ENCODE measurements at places on chromosomes 13 and 19.

GRCh38 chr13:74910415-74910814 is 571.6 kb downstream of the TBC1D4 start:
- DNase-seq: no peak

- DNase-seq: no peak
Observed at GRCh38 chr13:77339408-77339807, 12.5 kb upstream of the MYCBP2 start.

- peak; percentile 74 for DNase-seq
Observed at GRCh38 chr19:40284501-40285352, at the start of gene AKT2. TSS of gene AKT2 (minus strand) at chr19:40285345. CDS start at chr19:40265267, 20,078 bp downstream.

GRCh38 chr13:23129331-23129730 is 51.4 kb upstream of the SGCG start:
- DNase-seq: no peak

- DNase-seq: no peak
Observed at GRCh38 chr13:44199627-44200207, 173.9 kb upstream of the SERP2 start.

- no peak for DNase-seq
Observed at GRCh38 chr19:14558370-14559066, 13.3 kb downstream of the NDUFB7 start.

GRCh38 chr19:41887711-41888382 is 4.9 kb downstream of the ARHGEF1 start:
- no peak for DNase-seq

- DNase-seq: peak; percentile 52
Observed at GRCh38 chr13:94464771-94465170, 14.7 kb downstream of the DCT start.

DNA sequence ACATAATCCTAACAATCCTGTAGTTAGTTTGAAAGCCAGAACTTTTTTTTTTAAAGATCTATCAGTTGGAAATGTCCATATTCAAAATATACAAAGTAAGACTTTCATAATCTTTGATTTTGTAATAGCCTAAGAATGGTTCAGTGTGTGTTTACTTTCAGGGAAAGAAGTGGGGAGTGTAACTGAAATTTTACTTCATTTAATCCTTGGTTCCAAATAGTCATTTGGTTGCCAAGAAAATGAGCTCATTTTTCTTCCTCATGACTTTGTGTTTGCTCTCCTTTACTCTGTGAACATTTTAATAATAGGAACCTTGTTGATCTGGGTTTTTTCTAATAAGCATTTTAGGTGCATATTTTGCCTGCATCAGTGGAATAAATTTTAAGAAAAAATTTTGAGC is 278.8 kb downstream of the SLITRK6 start:
- DNase-seq: no peak

- DNase-seq: peak; percentile 73
Observed at GRCh38 chr19:18340990-18341868, 831 bp downstream of the PGPEP1 start.

DNA sequence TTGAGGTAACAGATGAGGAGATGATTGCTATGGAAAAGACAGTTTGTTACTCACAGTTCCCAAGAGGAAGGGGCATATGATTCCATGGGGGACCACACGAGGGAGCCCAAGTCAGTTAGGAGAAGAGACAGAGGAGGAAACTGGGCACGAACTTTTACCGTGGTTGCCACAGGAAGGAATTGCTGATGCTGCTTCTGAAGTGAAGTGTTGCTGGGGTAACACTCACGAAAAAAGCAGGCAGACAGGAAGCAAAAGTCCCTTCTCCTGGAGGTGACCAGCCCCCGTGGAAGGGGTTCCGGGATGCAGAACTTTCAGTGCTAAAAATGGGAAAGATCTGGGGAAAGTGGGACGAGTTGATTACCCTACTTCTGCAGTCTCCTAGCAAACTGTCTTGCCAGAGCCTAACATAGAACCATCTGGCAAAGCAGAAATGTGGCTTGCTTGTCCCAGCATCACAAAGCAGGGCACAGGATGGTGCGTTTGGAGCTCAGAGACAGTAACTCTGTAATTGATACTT is 35.4 kb upstream of the MAP3K10 start:
- DNase-seq: peak; percentile 67

DNA sequence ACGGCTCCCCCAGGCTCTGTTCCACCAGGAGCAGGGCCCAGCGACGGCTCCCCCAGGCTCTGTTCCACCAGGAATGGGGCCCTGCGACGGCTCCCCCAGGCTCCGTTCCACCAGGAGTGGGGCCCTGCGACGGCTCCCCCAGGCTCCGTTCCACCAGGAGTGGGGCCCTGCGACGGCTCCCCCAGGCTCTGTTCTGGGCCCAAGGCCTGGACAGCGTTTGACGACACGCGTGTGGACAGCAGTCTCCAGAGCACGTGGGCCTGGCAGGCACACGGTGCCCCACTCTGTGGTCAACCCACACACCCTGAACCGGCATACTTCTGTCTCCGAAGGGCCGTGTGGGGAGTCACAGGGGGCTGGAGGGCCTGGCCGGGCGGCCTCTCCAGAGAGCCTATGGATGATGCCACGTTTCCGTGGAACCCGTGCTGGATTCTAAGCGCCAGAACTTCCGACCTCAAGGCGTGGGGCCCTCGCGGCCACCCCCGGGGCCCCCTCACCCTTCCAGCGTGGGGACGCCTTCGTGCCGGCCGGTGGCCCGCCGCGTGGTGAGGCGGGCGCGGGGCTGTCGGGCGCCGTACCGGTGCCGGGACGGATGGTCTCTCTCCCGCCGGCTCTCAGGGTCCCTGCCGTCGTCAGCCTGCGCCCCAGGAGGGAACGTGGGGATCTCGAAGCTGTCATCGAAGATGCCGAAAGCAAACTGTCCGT is 11.6 kb downstream of the FGF22 start:
- no peak for DNase-seq

GRCh38 chr19:9848060-9848459 is 12.9 kb downstream of the PIN1 start:
- peak; percentile 51 for DNase-seq

DNA sequence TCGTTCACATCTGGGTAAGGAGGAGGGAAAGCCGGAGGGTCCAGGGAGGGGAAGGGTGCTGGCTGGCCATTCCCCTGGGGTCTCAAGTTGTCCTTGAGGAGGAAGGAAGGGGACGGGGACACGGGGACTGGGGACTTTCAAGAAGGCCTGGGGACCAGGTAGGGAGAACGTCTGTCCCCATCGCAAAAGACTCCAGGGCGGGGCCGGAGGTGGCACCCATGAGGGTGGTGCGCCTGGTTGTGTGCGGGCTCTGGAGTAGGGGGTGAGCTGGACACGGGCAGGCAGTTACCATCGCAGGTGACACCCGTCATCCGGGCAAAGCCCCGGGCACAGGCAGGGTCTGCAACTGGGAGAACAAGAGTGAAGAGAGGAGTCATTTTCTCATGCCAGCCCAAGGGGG is 23.4 kb downstream of the FBN3 start:
- DNase-seq: no peak

DNA sequence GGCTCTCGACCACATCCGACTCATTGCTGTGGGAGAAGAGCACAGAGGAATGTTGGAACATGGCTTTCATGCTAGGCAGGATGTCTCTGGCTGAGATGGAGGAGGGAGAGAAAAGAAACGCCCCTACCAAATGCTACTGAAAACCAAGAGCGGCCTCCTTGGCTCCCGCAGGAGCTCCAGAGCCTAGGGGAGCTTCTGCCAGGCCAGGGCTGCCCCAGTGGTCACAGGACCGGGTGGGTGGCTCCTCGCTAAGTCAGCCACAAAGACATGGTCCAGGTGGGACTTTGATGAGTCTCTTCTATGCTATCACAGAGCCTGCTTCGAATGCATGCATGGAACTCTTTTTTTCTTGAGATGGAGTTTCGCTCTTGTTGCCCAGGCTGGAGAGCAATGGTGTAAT is 6.7 kb downstream of the LONP1 start:
- no peak for DNase-seq

DNA sequence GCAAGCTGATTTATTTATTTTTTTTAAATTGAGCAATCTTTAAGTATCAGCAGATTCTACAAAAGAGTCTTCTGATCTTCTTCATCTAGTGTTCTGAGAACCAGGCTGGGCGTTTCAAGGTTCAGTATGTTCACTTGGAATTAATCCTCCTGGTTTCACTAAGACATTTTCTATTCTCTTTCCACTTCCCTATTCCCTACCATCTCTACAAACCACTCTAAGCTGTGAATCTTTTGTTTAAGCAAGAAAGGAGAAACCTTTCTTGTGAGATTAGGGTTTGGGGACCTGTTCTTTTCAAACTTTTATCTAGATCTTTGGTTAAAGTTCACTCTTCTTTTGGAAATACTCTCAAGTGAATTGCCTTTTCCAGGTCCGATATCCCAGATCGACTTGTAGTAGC is 59.3 kb downstream of the URI1 start:
- DNase-seq: no peak

DNA sequence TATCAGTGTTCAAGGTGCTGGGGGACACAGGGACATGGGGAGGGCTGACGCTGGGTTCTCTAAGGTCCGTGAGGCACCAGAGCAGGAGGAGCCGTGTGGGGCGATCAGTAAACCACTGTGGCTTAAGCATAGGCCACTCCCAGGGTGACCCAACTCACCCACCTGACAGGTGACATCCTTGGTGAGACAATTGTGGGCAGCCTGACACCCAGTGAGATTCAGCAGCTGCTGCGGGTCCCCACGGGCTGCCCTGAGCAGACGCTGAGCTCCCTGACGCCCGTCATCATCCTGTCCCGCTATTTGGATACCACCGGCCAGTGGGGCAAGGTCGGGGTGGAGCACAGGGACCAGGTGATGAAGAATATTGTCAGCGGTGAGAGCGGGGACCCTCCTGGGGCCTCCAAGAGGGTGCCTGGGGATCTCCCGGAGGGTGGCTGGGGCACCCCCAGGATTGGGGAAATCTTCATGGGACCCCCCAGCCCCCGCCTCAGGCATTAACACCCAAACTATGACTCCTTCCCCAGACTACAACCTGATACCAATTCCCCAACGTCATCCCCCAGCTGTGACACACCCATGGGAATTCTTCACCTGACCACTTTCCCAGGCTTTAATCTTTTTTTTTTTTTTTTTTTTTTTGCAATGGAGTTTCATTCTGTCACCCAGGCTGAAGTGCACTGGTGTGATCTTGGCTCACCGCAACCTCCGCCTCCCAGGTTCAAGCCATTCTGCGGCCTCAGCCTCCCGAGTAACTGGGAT is 33.3 kb upstream of the SHFL start:
- no peak for DNase-seq

DNA sequence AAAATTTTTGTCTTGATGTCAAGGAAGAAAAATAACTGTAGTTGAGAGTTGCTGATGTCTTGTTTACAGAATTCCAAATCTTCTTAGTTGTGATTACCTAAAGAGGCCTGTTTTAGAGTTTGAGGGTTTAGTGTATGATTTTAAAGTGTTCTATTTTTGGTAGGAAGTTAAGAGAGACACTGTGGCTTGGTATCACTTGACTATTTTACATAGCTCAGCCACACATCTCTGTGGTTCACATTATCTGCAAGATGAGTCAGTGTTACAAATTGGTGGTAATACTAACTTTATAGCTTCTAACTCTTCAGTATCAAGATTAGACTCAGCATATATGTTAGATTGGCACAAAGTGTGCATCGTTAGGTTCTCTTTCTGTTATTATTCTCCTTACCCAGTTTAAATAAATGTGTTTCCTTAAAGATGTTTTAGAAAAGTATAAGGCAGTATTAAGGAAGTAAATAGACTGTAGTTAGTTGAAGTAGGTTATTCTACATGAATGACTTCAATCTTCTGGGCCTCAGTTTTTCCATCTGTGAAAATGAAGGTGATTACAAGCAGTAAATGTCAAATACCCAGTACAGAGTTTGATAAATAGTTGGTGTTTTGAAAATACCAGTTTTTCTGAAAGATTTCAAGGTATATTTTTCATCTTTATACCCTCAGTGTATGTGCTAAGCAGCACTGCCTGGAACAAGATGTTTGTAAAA is 33.4 kb downstream of the COG6 start:
- peak; percentile 64 for DNase-seq

- DNase-seq: no peak
Observed at GRCh38 chr13:113937073-113937472, 36.8 kb downstream of the C13orf46 start.

DNA sequence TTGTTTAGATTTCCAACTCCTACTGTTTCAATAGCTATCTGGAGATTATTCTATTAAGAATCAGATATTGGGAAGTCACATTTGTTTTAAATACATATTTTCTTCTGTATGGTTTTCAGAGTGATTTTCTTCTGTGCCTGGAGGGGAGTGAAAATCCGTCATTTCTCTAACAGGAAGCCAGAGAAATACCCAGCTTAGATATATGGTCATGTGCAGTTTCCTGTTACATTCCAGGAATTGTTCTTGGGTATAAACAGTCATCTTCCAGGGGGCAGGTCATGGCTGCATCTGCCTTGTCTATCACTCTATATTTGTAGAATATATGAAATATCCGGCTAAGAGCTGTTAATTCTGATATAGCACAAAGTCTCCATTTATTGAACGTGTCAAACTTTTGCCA is 77.5 kb upstream of the MIR17HG start:
- DNase-seq: peak; percentile 74
